ENCODE measurements at places on chromosomes 2 and 18.
A peak's percentile ranks its signal among the peaks of the same experiment; 100 is the strongest.

DNA sequence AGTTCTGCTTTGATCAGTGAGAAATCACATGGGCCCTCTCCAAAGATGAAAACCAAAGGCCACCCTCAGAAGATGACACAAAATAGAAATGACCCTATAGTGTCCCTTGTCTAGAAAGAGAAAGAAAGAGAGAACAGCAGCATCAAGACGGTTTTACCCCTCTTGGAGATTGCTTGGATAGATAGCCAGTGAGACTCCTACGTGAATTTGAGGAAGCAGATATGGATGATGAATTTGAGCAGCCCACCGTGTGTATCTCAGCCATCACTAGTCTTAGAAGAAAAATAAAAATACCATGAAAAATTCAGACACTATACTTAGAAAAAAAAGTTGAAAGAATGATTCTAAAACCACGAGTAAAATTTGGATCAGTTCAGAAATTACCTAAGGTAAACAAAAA, 329.1 kb upstream of the CNTNAP5 start:
- no peak for DNase-seq

- no peak for DNase-seq
These were observed 134.4 kb upstream of the LTBP1 start for GRCh38 chr2:32812316-32812715.

GRCh38 chr2:36780231-36780839, 83.8 kb downstream of the VIT start:
- DNase-seq = peak; percentile 61

GRCh38 chr18:51278045-51278649, 80.7 kb upstream of the MEX3C start:
- peak; percentile 9 for DNase-seq

DNA sequence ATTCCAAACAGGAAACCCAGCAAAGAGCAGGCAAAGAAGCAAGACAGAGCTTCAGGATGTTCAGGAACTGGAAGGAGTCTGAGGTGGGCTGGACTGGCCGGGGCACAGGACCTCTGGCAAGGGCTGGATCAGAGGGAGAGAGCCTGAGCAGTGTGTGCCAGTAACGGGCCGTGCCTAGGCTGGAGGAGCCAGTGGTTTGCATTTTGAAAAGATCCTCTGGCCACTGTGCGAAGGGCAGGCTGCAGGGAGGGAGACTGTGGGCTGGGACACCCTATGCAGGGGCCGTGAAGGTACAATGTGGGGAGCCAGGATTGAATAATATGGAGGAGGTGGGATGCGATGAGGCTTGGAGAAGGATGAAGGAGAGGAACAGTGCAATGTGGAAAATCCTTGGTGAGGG, 6.2 kb upstream of the SDC1 start:
- no peak for DNase-seq

- DNase-seq = no peak
These were observed 123.7 kb upstream of the CTDP1 start for GRCh38 chr18:79555885-79556284.

DNA sequence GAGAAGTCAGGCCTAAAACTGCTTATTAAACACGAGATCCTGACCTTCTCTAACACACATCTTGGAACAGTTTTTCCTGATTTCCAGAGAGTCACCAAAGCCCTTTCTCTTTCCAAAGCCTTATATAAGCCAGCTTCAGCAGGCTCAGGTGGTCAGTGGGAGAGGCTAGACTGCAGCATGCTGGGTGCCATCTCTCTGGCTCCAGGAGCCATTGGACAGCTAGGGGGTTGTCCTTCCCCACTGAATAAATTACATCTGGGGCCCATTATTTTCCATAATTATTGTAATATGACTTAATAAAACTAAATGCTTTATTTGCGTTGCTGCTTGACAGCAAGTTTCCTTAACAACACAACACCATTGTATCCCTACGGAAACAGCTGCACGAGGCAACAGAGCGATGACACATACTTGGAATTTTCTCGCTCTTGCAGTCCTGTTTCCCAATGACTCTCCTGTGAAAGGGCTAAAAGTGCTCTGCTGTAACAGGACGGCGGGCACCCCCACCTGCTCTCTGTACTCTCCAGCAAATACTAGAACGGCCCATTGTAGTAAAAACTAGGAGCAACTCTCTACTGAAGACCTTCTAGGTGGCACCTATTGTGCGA, 160.6 kb downstream of the RNF144A start:
- DNase-seq = no peak

GRCh38 chr2:54881759-54882158, 158.3 kb downstream of the EML6 start:
- DNase-seq = no peak

DNA sequence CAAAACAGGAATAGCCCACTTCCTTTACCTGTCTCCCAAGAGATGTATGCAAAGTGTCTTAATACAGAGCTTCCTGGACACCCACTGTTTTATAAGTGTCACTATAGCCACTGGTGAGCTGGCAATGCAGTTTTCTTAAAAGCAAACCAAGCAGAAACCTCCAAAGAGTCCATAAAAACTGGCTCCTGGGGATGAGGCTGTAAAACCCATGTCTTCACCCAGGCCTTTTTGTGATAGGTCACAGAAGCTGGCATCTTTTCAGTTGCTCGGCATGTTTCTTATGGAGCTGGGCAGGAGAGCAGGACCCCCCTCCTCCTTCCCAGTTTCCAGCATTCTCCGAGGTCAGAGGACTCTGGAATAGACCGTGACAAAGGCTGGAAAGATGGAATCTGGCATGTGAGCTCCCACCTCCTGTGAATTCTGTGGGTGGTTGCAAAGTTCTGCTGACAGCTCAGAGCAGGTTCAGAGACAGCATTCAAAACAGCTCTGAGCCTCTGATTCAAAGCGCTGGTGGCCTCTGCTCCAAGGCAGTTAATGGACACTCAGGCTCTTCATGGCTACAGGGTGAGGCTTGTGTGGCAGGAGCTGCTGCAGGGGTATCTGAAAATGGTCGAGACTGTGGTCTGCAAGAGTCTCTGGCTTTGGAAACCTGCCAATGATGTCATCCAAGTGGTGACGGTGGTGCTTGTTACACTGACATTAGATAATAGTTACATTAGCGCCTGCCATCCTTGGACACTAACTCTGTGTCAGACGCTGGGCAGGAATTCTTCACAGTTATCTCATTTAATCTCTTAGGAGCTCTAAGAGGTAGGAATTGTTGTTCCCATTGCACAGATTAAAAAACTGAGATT, 283.4 kb downstream of the CLIP4 start:
- DNase-seq = no peak

GRCh38 chr2:190582736-190583506, 48.4 kb upstream of the NEMP2 start:
- DNase-seq = no peak

Measured in CD4-positive, alpha-beta T cell treated with Interleukin-17A for 1 hour (primary cell).